NCI-H1092 treated with DMSO at 0.1 percent for 48 hours (cell line): ENCODE measurements at places on chromosomes 2 and 18.

- no peak for DNase-seq
Observed at GRCh38 chr2:144946263-144946662, 426.3 kb upstream of the ZEB2 start.

GRCh38 chr2:27372937-27373336, 2.5 kb downstream of the SNX17 start:
- DNase-seq, result no peak

DNA sequence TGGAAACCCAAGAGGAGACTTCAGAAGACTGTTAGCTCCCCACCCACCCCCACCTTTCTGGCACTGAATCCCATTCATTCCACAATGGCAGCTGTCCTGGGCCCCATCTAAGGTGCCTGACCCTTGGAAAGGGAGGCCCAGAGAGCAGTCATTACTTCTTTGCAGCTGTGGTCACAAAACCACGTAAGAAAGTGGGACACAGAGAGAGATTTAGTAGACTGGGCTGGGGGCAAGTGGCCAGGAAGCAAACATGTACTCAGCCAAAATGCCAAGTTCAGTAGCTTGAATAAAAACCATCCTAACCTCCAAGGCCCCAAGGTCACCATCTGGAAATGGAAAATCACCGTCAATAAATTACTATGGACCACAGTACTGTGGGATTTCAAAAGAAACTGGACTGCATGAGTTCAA, 381.4 kb downstream of the TNS1 start:
- no peak for DNase-seq

DNA sequence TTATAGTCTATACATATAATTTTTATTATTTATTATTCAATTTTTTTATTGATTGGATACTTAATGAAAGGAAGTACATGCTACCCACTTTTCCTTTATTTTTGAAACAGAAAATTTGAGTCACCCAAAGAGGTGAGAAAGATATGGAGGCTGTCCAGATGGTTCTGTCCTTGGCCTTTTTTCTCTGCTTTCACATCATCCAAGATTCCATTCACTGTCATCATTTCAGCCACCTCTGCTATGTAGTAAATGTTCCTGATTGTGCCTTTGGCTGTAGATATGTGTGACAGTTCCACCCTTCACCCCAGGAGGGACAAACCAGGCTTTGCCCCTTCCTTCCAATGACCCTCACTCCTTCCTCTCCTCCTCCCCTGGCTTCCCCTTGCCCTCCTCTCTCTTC, 675.7 kb upstream of the ID2 start:
- DNase-seq, result no peak
